NCI-H187 treated with DMSO at 0.1 percent for 48 hours (cell line): ENCODE measurements at places on chromosomes 3 and 15.
A peak's percentile ranks its signal among the peaks of the same experiment; 100 is the strongest.

GRCh38 chr3:152241142-152242017 lies 27.3 kb upstream of the MBNL1 start:
- no peak for DNase-seq

- no peak for DNase-seq
Observed at GRCh38 chr15:94324117-94324826, 92.9 kb downstream of the MCTP2 start.

DNA sequence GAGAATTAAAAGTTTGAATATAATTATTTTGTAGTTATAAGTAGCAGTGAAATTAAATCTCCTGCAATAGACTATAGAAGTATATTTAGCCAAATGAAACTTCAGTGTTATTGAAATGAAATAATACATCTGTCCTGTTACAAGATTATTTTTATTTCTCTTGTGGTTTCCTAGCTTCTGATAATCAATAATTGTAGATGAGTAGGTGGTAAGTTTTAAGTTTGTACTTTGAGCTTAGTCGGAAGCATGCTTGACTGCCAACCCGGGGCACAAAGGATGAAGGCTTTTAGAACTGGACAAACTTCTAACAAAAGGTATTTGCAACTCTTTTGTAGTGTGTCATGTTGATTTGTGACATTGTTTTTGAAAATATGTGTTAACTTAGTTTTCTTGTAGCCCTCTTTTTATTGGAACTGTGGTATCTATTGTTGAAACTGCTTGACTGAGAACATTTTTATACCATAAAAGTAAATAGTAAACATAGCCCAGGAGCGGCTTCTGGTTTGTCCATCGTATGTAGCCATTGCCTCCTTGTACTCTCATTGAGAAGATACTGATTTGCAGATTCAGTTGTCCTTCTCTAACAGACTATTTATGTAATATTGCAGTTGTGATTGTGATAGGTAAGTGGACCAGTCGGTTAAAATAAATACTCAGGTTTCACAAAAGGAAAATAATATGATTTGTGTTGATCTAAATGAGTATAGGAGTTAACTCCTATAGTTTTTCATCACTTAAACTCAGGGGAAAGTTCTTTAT lies 2.9 kb downstream of the CTNNB1 start:
- no peak for DNase-seq

DNA sequence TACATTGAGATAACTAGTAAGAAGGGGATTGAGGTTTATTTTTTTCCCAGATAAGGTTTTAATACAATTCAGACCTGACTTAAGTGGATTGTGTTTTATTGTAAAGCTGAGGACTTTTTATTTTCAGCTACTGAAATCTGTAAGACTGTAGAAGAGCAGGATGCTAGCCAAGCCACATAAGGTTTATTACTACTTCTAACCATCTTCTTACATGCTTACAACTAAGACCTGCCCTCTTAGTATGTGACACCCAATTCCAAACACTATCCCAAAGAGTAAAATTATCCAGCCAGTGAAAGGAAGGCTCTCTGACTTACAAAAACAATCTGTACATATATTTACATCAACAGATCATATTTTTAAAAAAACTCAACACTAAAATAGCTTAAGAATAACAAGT lies 564.5 kb upstream of the NAALADL2 start:
- no peak for DNase-seq

DNA sequence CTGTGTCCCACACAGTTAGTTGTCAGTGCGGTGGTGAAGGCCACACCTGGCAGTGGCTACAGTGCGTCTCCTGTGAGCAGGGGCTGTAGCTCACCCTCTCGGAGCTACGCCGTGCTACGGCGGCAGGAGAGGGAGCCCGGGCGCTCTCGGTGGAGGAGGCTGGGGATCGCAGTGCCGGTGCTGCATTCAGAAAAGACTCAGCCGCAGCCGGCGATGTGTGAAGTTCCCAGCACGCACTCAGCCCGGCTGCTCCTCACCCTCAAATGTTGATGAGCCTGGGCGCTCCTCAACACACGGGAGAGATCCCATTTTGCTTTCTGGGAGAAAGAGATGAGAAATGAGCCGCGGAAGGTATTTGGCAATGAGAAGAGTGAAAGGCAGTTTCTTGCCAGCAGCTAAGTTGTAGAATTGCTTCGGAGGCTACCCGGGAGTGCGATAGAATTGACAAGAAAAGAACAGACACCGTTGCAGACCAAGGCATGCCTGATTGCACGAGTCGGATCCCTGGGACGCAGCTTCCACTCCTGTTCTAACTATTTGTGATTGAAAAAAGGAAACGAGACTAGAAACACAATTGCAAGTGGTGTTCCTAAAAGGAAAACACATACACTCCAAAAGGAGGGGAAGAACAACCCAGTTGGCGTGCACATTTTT lies at the start of gene UNC13C:
Gene UNC13C (plus strand): TSS at position 189 of the 654 bp plus-strand sequence. CDS start 34,463 bp downstream, outside the sequence.
- DNase-seq, result no peak

- DNase-seq, result no peak
Observed at GRCh38 chr3:194045289-194045688, 90.7 kb upstream of the HES1 start.

GRCh38 chr15:83290236-83290635 lies 5.8 kb upstream of the BNC1 start:
- no peak for DNase-seq

- no peak for DNase-seq
Observed at GRCh38 chr3:193974191-193974652, 161.7 kb upstream of the HES1 start.

GRCh38 chr3:127423856-127424765 lies 136.3 kb upstream of the PRR20G start:
- no peak for DNase-seq

GRCh38 chr3:136728918-136729317 lies 23.3 kb downstream of the STAG1 start:
- DNase-seq, result no peak

DNA sequence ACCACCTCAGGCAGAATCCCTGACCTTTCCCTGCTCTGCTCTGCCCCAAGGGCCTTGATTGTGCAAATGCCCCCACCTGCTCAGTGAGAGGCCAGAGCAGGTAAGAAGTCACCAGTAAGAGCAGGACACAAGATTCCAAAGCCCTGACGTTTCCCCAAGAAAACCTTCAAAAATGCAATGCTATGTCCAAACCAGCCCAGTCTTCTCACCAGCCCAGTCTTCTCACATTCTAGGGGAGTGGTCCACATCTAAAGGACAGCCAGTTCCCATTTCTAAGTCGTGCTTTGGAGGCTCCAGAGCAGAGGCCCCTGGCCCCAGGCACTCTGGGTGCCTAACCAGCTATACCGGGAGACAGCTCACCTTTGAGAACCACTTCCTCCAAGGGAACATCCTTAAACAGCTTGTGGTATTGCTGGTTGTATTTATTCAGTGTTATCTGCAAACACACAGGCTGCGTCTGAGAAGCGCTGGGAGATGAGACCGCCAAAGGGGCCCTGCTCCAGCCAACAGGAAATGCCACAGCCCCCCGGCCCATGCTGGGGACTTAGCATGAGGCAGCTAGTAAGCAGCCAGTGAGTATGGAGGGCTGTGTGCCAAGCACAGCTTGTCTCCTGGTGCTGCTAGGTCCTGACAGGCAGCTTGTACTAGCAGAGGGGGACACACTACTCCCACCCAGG lies 29.3 kb downstream of the GRAMD2A start:
- no peak for DNase-seq

- DNase-seq, result no peak
Observed at GRCh38 chr15:62843311-62843710, 199.2 kb upstream of the TPM1 start.

DNA sequence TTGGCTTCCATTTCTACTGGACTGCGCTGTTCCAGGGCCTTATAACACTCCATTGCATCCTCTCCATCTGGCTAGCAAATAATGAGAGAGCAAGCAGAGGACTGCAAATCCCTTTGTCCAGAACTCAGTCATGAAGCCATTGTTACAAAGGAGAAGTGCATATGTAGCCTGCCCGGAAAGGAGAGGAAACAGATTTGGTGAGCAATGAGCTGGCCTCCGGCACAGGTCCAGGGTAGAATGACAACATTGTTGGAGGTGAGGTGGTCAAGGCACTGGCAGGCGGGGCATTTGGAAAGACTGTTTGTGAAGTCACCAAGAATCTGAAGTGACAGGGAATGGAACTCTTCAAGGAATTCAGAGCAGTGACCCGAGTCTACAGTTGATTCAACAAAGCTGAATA lies 25.0 kb upstream of the ATP1B3 start:
- no peak for DNase-seq

DNA sequence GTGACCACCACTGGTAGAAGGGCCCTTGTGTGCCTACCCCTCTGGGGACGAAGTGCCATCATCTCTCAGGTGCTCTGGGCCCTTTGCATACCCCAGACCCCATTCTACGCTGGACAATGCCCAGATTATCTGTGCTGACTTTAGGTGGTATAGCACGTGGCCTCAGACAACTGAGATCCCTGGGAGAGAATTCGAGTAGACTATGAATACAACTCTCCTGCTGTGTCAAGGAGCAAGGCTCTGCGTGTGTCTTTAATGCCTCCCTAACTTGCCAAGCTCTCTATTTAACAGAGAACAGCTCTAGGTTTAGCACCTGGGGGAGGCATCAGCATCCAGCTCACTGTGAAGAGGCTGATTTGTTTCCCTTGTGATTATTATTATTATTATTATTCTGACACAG lies 29.1 kb downstream of the FAM3D start:
- no peak for DNase-seq

- peak; percentile 12 for DNase-seq
Observed at GRCh38 chr3:42443819-42444436, 33.5 kb upstream of the LYZL4 start.

- no peak for DNase-seq
Observed at GRCh38 chr15:71366926-71367325, 251.7 kb downstream of the THSD4 start.

GRCh38 chr15:32107477-32108080 lies 77.3 kb downstream of the CHRNA7 start:
- DNase-seq, result no peak

DNA sequence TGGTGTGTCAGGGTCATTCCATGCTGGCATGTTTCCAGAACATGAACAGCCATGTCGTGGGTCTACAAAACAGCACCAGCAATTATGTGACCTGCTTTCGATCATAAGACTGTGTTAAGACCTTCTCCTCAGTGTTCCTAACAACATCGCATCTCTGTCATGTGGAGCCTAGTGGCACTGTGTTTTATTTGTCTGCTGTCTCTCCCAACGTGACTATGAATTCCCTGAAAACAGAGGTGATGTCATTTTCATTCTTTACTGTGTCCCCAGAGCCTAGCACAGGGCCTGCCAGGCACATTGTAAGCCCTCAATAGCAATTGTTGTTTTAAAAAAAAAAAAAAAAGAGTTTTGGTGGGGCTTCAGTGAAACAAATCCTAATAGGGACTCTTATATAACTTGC lies 94.2 kb upstream of the IL12A start:
- DNase-seq, result no peak

DNA sequence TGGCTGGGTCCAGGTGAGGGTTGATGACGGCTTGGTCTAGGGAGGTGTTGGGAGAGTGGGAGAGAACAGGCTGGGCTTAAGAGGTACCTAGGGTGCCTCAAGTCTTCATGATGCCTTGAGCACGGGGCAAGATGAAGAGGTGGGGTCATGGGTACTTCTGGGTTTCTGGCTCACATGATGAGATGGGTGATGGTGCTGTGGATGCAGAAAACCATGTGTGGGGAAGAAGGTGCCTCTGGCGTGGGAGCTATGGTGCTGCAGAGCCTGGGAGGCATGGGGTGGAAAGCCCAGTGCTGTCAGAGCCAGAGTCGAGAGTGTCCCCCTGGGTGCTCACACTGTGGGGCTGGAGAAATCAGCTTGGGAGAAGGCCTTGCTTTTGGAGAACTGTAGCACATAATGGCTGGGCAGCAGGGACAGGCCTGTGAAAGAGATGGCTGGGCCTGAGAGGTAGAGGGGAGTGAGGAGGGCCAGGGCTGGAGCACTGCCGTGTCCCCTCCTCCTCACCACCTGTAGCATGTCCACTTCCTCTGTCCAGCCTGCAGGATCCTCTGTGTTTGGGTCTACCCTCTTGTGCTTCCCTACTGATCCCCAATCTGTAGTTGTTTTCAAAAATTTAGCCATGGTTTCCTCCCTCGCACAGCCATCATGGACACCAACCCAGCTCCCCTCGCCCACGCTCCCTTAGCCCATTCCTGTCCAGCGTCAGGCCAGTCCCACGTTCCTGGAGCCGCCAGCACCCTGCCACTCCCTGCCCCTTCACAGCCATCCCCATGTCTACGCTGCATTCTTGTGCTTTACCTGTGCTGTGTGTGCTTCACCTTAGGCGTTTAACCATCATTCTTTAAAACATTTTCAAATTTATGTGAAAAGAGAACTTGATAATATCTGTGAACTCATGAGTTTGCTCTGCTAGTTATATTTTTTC lies 132.0 kb downstream of the EEFSEC start:
- DNase-seq, result no peak

- DNase-seq, result no peak
Observed at GRCh38 chr3:196274585-196274984, 12.9 kb downstream of the PCYT1A start.

DNA sequence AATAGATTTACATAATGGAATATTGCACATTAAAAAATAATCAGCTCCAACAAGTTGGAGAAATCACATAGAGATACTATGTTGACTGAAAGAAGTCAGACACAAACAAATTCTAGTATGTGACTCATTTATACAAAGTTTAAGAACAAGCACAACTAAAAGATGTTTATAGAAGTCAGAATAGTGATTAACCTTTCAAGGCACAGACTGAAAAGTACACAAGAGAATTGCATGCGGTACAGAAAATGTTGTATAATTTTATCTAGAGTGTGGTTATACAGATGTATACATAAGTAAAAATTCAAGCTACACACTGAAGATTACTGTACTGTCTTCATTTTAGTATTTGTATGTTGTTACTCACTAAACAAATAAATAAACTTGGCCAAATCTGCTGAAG lies 19.3 kb upstream of the ATOSA start:
- DNase-seq, result no peak

GRCh38 chr15:90006217-90007075 lies 5.3 kb downstream of the ZNF710 start:
- no peak for DNase-seq

DNA sequence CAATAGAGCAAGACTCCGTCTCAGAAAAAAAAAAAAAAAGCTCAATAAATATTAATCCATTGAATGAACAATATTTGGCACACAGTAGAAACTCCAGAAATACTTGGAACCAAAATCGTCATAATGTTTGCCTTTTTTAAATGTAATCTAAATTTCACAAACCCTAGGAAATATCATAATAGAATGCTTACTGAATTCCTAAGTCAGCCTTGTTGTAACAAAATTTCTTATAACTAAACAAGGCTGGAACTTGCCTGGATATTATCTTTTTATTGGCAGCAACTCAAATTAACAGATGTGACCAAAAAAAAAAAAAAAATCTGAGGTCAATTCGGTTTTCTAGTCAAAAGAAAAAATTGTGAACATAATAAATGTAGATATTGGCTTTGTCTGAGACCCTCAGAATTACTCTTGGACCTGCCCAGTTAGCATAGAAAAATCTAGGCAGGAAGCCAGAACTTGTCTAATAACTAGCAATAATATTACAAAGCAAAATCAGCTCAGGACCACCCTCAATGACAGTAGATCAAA lies 33.3 kb downstream of the GABPB1 start:
- no peak for DNase-seq

GRCh38 chr3:62942227-62942626 lies 67.0 kb upstream of the CADPS start:
- DNase-seq, result no peak
